ENCODE measurements at places on chromosomes 7 and 10.
A peak's percentile ranks its signal among the peaks of the same experiment; 100 is the strongest.

GRCh38 chr7:149741629-149742028 is 31.8 kb downstream of the ZNF467 start:
- DNase-seq = no peak

DNA sequence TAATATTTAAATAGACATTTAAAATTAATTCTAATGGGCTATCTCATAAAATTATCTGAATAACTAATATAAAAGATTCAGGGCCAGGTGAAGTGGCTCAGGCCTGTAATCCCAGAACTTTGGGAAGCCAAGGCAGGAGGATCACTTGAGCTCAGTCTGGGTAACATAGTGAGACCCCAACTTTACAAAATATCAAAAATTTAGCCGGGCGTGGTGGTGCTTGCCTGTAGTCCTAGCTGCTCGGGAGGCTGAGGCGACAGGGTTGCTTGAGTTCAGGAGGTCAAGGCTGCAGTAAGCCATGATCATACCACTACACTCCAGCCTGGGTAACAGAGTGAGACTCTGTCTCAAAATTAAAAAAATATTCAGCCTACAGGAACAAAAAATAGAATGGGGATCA is 12.5 kb downstream of the NOBOX start:
- no peak for DNase-seq

- DNase-seq = no peak
Observed at GRCh38 chr7:142445019-142445686, 187.3 kb upstream of the PRSS58 start.

DNA sequence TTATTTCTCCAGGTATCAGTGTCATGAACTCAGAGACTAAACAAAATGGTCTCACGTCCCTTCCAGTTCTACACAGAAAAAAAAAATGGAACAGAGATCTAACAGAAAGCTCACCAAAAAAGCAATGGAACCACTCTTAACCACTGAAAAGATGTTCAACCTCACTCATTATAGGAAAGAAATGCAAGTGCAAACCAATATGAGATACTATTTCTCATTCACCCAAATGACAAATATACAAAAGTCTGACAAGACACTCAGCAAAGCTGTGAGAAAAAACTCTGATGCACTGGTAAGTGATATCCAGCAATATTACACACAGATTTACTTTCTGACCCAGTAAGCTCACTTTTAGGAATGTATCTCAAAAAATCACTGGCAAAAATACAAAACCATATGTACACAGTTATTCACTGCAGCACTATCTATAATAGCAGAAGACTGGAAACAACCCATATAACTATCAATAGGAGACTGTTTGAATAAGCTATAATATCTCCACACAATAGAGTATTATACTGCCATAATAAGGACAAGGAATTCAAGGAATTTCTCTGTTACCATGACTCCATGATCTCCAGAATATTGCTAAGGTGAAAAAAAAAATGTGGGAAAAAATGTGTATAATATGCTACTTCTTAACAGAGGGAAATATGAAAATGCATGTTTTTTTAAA is 36.6 kb downstream of the ABI1 start:
- DNase-seq = no peak

DNA sequence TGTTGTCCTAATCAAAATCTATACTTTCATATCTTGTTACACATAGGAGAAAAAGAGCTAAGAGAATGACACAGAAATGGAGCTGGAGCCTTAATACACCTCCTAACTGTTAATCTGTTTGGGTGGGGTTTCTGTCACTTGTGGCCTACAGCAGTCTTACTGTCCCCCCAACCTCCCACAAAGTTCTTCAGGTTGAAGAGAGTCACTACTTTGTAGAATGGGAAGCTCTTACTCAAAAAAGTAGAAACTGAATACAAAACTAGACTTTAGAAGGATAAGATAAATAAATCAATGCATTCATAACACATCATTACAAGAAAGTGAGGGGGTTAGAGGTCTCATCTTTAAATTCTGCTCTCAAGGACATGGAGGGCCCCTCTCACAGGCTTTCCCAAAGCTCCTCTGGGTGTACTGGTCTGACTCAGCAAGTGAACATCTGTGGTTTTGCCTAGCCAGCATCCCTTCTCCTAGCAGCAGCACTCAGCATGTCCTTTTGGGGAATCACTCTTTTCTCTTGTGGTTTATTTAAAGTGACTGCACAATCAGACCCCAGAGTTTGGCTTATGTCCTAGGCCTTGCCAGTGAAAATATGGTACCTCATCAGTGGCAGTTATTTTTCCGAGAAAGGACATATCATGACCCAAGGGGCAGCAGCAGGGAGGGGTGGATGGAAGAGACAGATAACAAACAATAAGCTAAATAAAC is 2.0 kb upstream of the BLVRA start:
- DNase-seq = peak; percentile 86

- DNase-seq = no peak
Observed at GRCh38 chr10:4639960-4640359, 186.0 kb upstream of the AKR1E2 start.

- no peak for DNase-seq
Observed at GRCh38 chr10:129028451-129028850, 438.6 kb upstream of the MGMT start.

DNA sequence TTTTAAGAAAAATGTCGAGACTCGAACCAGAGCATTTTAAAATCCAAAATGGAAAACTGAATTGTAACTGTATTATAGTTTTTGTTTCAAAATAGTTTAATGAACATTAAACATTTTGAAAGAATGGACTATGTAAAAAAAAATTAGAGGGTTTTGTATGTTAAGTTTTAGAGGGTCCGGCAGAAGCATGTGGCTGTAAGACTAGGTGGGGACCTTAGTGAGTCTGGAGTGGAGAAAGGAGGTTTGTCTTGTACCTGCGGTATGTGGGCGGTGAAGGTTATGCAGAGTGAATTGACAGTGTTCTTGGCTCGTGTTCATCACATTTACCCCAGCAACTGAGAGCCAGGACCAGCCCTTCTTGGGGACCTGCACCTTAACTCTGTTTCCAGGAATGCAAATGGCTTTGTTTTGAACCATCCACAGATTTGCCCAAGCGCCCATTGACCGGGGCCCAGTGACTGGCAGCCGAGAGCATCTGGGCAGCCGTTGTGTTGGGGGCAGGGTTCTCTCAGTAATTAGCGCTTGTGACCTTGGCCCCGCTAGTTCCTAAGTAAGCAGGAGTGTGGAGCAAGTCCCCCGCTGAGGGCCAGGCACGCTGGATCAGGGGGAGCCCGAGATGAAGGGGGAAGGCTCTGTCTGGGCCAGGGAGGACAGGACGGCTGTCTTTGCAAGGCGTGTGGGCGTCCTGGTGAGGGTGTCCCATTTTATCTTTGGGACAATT is 1.4 kb upstream of the KLF6 start:
- no peak for DNase-seq

- peak; percentile 54 for DNase-seq
Observed at GRCh38 chr10:21496343-21497176, 28.9 kb downstream of the SKIDA1 start.

- no peak for DNase-seq
Observed at GRCh38 chr7:30726296-30727006, 25.5 kb upstream of the INMT start.

DNA sequence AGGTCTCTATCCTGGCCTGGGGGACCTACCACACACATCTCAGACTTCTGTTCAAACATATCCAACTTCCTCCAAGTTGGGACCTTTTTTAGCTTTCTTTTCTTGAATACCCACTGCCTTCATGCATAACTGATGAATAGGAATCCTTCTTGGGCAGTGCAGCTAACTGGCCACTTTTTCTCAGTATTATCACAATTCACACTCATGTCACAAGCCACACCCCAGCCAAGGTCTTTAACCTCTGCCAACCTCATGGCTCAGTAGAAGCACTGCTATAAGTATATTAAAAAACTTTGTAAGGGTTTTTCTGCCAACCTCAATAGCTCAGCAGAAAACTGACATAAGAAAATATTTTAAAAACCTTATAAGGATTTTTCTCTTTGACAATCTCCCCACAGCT is 44.5 kb downstream of the HHEX start:
- DNase-seq = no peak

DNA sequence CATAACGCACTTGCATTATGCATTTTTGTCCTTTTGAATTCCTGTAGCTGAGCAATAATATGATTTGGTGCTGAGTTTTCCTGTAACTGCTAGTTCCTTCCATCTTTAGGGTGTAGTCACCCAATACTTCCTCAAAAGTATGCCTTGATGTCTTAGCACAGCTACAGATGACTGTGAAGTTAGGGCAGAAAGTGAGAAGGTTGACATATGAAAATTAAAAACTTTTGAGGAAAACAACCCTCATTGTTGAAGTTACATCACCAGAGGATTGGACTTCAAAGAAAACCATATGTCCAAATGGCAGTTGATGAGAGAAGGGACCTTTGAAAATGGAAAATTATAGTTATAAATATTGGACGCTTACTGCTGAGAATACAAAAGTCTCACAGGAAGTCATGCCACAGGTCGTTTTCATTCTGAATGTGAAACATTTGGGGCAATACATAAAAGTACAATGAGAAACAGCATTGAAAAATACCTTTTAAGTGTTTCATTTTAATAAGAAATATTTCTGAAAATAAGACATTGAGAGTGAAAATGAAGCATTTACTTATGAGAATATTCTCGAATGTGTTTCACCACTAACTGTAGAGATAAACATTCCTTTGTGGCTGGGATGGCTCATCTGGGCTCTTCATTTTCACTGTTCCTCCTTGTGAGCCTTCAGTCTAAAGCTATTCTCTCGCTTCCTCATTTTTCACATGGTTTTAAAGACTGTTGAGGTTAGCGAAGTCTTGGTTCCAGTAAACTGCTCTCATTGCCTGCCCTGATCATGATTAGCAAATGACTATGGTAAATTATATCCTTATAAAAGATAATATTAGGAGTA is 61.4 kb upstream of the NME8 start:
- DNase-seq = no peak

- DNase-seq = no peak
Observed at GRCh38 chr7:20742913-20743312, 43.8 kb downstream of the SP8 start.

DNA sequence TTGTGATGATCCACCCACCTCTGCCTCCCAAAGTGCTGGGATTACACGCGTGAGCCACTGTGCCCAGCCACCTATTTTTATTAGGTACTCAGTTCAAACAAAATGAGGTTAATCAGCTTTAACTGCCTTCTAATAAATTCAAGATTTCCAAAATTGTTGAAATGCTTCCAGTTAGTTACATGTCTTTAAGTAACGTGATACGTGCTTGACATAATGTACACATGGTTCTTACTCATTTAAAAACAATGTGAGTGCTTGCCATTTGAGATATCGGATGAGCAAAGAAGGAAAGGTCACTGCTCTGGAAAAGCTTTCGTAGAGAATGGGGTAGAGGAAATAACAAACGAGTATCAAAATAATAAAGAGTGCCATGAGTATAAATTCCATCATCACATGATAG is 83.6 kb downstream of the KMT2E start:
- peak; percentile 95 for DNase-seq

DNA sequence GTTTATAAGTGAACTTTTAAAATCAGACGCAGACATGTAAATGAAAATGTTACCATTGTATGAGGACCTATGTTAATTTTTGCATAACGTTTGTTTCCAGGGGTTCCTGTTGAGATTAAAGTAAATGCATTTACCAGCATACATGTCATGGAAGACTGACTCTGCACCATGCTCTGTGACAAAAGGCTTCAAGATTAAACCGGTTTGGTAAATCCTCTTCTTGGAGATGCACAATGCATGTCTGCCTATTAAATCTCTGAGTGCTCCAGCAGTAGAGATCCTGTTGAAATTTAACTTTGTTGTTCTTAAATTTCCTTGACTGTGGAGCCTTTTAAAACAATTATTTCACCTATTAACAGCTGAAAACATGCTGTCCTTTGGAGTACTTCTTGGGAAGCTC is 36.5 kb upstream of the JAZF1 start:
- DNase-seq = no peak

DNA sequence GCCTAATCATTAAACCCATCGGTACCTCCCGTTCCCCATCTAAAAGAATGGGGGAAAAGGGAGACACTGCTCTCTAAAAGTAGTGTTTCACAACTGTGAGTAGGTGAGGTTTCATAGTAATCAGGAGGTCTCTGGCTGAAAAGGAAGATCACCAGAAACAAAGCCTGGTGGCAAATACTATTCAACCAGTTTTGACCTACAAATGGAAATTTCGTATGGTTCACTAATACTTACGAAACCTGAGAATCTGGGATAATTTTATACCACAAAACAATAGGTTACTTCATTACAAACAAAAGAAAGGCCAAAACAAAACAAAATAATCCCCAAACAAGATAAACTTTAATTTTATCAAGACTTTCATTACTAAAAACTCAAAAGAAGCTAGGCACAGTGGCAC is 28.4 kb upstream of the ANLN start:
- no peak for DNase-seq

- DNase-seq = no peak
Observed at GRCh38 chr10:110618230-110618610, 25.9 kb upstream of the RBM20 start.

DNA sequence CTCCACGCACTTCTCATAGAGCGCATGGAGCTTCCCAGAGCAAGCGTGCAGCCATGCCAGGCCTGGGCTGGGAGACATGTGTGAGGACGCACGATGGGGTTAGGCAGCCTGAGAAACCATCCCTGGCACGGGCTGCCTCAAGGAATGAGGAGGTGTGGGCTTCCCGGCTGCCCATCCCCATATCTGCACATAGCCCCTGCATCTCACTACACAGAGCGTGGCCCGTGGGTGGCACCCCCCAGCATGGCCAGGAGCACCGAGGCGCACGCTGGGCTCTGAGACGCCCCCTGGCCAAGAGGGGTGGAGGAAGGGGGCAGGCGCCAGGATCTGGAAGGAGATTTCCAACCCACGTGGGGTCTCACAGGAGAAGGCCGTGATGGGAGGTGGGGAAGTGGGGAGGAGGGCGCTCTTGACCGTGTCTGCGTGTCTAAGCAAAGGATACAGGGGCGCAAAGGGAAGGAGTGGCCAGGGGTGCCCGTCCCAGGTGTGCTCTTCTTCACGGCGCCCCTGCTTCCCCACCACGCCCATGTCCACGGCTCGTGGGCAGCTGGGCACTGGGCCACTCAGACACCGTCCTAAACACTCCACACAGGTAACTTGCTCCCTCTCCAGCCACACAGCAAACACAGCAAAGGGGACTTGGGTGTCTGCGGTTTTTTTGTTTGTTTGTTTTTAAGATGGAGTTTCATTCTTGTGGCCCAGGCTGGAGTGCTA is 340.5 kb downstream of the PTPRN2 start:
- DNase-seq = no peak

- peak; percentile 21 for DNase-seq
Observed at GRCh38 chr10:69406302-69406811, 10.4 kb downstream of the TACR2 start.

GRCh38 chr10:127308031-127308430 is 111.6 kb upstream of the INSYN2A start:
- no peak for DNase-seq

GRCh38 chr7:13407911-13408310 is 581.6 kb downstream of the ETV1 start:
- DNase-seq = no peak
